Left colon (tissue), 2 donors: ENCODE measurements at places on chromosomes 11 and 22. TPM values are rescaled to one million over a fixed set of nuclear protein-coding genes. Genes with fewer than 3 reads are reported as not detected.

- DNase-seq = no peak
Measured at GRCh38 chr11:77056814-77057402, 9.9 kb upstream of the CAPN5 start.

DNA sequence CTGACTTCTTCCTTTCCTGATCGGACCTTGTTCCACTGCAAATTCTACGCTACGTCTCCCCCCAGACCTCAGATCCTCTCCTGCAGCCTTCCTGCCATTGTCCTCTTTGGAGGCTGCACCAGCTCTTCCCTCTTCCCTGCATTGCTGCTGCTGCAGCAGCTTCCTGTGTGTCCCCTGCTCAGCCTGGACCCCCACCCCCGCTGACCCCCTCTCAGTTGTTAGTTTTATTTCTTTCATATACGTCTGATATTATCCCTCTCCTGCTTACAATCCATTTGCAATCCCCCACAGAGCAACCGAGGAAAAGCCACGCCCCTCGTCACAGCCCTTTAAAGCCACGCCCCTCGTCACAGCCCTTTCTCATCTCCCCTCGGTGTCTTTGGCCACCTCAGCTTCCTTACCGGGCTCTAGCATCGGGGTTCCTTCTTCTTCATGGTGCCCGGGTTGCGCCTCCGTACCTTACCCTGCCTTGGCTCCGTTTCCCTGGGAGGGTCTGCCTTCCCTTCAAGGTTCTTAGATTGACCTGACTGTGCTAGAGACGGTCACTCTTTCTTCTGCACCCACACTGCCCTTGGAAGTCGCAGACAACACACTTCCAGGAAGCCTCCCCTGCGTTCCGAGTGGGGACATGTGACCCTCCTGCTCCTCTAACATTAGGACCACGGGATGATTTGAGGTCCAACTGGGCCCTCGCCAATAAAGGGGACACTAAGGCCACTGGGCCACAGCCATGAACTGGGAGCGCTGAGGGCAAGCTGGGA, 4.8 kb downstream of the MRGPRG start:
- DNase-seq = no peak

DNA sequence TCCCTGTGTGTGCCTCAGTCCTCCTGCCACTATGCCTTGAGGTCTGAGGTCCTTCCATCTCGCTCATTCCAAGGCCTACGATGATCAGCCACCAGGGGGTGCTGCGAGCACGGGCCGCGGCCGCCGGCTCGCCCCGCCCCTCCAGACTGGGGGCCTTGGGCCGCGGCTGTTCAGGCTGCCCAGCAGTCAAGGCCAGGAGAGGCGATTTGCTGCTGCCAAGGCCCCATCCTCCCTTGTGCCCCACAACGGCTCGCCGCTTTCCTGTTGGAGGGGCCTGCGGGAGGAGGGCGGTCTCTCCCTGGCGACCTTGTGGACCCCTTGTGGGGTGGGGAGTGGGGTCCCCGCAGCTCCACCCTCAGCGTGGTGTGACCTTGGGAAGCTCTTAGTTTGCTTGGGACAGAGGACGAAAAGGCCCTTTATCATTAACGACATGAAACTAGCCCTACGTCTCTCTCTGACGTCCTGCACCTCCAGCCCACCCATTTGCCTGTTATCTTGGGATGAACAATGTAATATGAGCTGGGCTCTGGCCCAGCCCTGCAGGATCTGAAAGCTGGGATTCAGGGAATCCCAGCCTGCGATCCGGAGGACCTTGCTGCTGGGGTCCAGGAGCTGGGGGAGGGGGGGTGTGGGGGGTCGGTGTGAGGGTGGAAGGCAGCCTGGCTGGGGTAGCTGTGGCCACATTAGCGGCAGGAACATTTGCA, 5.3 kb upstream of the GALR3 start:
- peak; percentile 92 for DNase-seq

DNA sequence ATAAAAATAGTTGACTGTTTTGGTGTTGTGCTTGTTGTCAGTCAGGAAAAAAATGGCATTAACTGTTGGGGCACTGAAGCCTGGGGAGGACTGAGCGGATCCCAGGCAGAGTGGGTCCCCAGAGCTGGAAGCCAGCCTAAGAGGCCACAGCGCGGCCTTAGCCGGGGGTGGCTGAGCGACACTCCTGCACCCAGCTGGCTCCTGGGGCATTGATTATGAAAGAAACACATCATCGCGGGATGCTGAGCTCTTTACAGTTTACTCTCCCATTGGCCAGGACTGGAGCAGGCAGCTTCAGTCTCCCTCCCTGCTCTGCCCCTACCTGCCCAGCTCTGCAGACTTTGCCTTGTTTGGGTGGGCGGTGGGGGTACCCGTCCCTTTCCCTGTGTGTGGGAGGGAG, 121.5 kb downstream of the ST3GAL4 start:
- DNase-seq = no peak

Gene FDXACB1
- 1.2 TPM for total RNA-seq

Gene RAB3IL1
- total RNA-seq = 3.1 TPM

Gene MYRF
- total RNA-seq = 4.6 TPM
